A673 (cell line): ENCODE measurements at places on chromosomes 1 and 21. TPM values are rescaled to one million over a fixed set of nuclear protein-coding genes. Genes with fewer than 3 reads are reported as not detected.

- DNase-seq: peak; percentile 57
These were observed 18.4 kb upstream of the LY9 start for GRCh38 chr1:160777486-160778089.

The NFASC gene
- 0.24 and 0.44 TPM in 2 replicates for total RNA-seq

DNA sequence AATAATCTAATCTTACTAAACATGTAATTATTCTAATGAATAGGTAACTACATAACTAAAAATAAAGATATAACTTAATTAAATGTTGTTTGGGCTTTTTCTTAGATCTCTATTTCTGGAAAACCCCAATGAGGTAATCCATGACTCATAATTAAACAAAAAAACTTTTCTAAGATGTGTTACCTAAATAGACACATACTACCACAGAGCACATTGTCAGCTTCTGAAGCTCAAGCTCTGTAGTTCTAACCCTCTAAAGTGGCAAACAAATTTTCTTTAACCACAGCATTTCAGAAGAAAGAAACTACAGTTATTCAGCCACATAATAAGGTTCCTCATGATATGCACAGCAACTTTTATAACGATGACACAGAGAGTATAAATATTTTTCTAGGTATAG, 4.2 kb downstream of the OR6K3 start:
- DNase-seq: no peak

The OR10Z1 gene
- total RNA-seq: not detected in 2 replicates

DNA sequence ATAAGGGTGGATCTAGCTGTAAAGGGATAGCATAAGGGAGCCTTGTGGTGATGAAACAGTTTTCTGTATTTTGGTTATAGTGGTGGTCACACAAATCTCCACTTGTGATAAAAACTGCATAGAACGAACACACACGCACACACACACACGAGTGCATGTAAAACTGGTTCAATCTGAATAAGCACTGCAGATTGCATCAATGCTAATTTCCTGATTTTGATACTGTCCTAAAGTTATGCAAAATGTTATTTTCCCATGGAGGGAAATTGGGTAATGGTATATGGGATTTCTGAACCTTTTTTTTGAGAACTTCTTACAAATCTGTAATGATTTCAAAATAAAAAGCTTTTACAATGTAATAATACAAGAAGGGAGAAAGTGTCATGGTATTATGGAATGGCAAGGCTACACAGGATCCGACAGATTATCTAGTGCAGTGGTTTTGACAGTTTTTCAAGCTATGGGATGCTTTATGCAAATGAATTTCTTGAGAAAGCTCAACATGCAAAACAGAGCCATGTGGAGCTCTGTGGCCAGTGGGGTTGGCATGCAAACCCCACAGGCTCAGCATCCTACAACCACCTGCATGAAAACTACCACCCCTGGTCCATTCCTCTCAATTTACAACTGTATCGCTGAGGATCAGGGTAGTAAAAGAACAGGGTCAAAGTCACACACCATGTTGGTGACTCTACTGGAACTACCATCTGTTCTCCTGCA, 18.8 kb downstream of the SLC41A1 start:
- no peak for DNase-seq

- no peak for DNase-seq
These were observed 23.3 kb downstream of the PARK7 start for GRCh38 chr1:7984811-7985210.

DNA sequence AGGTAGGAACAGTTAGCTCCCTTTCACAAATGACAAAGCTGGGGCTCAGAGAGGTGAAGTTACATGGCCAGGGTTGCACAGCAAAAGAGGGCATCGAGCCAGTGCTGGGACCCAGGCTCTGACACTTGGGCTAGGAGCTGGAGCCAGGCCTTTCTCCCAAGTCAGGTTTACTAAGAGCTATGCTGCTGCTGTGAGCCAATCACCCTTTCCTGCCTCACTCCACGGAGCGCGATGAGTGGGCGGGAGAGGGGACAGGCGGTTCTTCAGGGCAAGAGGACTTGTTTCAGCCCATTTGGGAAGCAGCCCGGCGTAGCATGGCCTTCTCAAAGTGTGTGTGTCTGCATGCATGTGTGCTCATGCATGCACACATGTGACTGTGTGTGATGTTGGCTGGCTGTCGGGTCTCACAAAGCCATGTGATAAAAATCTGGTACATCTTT, 10.6 kb downstream of the ID3 start:
- no peak for DNase-seq

DNA sequence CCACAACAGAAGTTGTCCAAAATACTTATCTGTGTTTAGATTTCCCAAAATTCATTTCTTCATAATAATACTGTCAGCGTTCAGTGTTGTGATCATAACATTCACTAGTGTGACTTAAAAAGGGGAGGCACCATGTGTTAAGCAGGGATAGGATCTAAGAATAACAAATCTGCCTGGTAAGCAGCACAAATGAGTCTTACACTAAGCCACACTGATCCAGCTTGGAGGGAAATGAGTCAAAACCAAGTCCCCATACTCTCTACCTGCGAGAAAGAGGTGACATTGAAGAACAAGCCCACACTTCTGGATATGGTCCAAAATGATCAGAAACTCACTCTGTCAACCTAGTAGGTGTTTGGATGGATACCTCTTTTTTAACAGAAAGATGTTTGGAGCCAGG, 145.5 kb downstream of the CRB1 start:
- DNase-seq: no peak

The ERG gene
- total RNA-seq: not detected in 2 replicates

- DNase-seq: no peak
These were observed 81.3 kb downstream of the NEK7 start for GRCh38 chr1:198238121-198238520.

GRCh38 chr1:184326278-184326677, 60.6 kb upstream of the C1orf21 start:
- DNase-seq: no peak

The RUNX3 gene
- total RNA-seq: 8.6 and 10.2 TPM in 2 replicates

DNA sequence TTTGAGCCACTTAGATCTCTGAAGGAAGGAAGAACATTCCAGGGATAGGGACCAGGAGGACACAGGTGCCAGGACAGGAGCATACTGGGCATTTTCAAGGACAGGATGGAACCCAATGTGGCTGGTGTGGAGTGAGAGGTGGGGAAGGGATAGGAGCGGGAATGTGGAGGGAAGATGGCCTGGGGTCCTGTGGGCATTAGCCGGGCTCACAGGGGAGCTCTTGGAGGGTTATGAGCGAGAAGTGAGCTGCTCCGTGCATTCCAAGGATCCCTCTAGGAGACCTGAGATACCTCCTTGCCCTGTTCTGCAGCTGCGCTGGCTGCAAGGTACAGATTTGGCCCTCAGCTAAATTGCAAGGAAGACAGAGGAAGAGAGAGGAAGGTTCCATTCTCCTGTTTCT, 87.5 kb downstream of the IER5 start:
- no peak for DNase-seq

DNA sequence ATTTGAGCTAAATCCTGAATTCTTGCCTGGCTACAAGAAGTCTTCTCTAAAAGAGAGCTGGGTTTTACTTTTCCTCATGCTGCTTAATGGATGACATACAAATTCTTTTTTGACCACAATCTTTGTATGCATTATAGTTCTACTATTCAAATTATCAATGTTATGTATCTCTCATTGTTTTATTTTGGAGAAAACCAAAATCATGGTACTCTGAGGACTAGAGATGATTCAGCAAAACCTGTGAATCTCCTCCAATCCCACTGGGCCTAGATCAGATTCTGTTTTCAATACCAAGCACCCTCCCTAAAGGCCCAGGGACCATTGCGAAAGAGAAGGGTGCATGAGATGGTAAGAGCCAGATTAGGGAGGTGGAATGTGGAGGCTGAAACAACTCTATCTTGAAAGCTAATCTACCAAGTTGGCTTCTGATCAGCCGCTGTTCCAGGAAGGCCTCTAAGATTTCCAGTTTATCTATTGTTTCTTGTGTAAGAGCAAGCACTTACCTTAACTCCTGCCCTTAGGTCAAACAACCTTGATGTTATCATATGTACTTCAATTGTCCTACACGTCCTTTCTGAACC, 547.2 kb downstream of the PLPP3 start:
- DNase-seq: no peak

GRCh38 chr21:43721939-43722338, 3.0 kb downstream of the PDXK start:
- DNase-seq: no peak

The CDC7 gene
- 29.6 and 34.0 TPM in 2 replicates for total RNA-seq

DNA sequence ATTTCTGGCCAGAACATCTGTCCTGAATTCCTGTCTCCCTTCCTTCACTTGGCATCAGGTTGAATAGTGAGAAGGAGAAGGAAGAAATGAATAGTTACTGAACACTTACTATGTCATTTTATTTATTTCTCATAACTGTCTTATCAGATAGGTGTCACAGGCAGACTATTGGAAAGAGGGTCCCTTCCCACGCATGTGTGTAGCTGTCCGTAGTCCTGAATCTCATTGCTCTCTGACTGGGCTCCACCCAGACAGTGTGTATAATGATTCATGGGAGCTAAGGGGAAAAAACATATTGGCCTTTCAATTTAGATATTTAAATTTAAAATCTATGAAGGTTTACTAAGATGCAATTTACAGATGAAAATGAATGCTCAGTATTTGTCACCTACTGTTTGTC, 86.1 kb downstream of the OMA1 start:
- peak; percentile 48 for DNase-seq

The COL8A2 gene
- total RNA-seq: 0.22 and 0.24 TPM in 2 replicates

The TEX38 gene
- not detected in 2 replicates for total RNA-seq

The RYR2 gene
- 2.0 and 2.8 TPM in 2 replicates for total RNA-seq

DNA sequence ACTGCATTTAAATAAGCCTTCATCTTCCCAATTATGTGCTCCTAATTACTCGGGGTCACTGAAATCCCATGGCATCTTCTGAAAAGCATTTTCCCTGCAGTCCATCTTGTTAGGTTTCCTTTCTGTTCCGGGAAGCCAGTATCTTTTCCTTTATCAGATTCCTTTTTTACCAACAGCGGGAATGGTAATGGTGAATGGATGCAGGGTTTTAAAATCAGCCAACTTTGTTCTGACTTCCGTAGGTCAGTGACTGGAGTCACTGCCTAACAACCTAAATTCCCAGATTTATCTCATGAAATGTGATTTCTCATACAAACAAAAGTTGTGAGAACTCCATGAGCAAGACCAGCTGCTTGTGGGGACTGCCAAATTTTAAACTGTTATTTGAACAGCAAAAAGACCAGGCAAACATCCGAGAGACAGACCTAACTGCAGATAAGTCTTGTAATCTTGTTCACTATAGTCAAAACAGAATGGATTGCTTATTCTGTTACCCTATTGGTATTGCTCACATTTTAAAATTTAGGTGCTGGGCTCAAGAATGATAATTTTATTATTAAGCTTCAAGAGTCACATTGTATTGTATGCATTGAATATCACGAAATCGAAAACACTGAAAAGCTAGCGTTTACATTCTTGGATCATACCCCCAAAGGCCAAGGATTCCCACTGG, 1.2 kb upstream of the RWDD3 start:
- no peak for DNase-seq

DNA sequence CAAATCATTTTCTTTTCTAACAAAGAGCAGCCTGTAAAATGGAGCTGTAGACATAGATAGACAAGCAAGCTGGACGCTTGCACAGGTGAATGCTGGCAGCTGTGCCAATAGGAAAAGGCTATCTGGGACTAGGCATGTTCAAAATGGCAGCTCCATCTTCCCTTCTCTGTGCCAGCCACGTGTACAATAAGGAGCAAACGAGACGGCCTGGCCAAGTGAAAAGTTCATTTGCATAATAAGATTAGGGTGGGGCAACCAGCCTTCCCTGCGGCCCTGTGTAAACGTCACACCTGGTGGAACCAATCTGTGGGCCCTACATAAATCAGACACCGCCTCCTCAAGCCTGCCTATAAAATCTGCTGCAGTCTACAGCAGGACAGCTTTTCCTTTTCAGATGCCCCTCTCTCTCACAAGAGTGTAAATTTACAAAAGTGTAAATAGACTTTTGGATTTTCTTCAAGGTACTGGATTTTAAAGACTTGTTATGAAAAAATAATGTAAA, 16.6 kb upstream of the EDEM3 start:
- peak; percentile 90 for DNase-seq

The TMEM51 gene
- total RNA-seq: 1.7 TPM in 2 replicates

GRCh38 chr1:118487091-118487490, 302.1 kb upstream of the SPAG17 start:
- no peak for DNase-seq

DNA sequence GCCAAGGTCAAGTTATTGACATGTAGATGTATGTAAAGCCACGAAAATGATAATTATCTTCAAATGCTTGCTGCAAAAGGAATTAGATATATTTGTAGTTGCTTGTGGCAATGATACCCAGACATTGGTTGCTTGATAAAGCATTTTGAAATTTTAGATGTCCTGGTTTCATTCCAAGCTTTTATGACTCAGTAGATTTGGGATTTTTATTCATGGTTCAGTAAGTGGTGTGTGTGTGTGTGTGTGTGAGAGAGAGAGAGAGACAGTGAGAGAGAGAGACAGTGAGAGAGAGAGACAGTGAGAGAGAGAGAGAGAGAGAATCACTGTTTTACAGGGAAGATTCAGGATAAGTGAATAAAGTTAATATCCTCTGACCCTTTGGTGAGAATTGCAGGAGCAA, 498.2 kb upstream of the C1orf87 start:
- no peak for DNase-seq

The ZMYND12 gene
- 0.17 and 0.28 TPM in 2 replicates for total RNA-seq

DNA sequence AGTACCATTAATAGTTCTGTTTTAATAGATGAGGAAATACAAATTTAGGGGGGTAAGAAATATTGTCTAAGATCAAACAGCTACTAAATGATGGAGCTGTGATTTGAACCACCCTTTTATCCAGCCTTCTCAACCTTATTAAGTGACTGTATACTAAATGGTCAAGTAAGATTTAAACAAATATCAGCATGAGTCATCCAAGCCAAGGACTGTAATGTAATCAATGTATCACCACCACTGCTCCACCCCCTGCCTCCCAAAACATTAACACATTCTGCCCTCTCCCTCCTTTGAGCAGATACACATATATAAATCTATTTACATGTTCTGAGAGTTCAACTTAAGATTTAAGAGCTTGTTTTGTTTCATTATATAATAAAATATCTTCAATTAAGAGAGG, 58.9 kb downstream of the LRRC40 start:
- no peak for DNase-seq

The LORICRIN gene
- total RNA-seq: not detected in 2 replicates

DNA sequence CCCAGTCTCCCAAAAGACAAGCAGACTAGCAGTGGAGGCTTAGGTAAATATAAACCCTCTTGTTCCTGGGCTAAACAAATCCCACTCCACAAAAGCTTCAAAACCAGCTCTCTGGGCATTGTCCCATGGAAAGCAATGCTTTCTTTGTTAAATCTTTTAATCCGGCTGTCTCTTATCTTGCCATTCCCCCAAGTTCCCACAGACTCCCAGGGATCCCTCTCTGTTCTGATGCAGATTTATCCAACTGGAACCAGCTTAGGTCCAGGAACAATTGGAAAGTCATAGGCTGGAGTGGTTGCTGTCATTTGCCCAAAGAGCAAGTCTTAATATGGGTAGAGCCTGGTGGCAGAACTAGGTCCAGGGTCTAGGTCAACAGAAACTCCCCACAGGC, 110.1 kb upstream of the ATP1A1 start:
- DNase-seq: no peak

The GNG4 gene
- total RNA-seq: 11.0 and 13.0 TPM in 2 replicates

GRCh38 chr1:145937436-145937835, 10.2 kb upstream of the RBM8A start:
- no peak for DNase-seq

GRCh38 chr21:26534517-26534916, 38.6 kb downstream of the CYYR1 start:
- DNase-seq: peak; percentile 35
